Activated CD4-positive, alpha-beta T cell treated with anti-CD3 and anti-CD28 coated beads, Interleukin-2, amount 10 ng/mL, durations not matched to agents 7 days and 5 days (primary cell): ENCODE measurements at places on chromosomes 12 and 14. TPM values are rescaled to one million over a fixed set of nuclear protein-coding genes. Genes with fewer than 3 reads are reported as not detected.
A peak's percentile ranks its signal among the peaks of the same experiment; 100 is the strongest.

Gene CLEC7A
- total RNA-seq, result not detected

DNA sequence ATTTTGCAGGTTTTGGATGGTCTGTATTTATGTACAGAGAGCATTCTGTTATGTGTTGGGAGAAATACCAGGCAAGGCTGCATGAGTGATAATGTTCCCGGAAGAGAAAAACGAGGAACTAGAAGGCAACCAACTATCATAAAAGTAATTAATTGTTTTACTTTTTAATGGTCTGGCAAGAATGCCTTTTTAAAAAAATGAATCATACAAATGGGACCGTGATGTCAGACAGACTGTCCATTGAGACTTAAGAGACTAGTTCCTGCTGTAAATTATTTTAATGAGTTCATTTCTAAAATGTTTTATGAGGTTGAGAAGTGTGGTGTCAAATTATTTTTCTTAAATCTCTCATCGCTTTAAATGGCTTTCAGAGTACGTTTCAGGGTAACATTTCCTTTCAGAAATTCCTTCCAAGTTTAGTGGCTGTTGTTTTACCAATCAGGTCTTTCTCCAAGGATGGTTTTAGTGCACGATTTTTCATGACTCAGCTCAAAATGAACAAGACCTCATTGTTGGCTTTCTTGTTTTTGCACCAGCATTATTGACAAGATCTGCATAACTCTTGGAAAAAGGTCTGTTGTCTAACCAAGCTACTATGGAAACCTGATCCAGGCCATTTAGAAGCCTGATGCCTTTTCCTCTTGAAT, 86.1 kb upstream of the ARHGAP5 start:
- DNase-seq, result no peak

Gene CLEC4C
- total RNA-seq, result not detected

GRCh38 chr14:95476747-95477146, 39.7 kb downstream of the SYNE3 start:
- no peak for DNase-seq

Gene HHIPL1
- total RNA-seq, result 0.05 TPM

GRCh38 chr12:52521175-52521567, 977 bp upstream of the KRT5 start:
- DNase-seq, result peak; percentile 3

DNA sequence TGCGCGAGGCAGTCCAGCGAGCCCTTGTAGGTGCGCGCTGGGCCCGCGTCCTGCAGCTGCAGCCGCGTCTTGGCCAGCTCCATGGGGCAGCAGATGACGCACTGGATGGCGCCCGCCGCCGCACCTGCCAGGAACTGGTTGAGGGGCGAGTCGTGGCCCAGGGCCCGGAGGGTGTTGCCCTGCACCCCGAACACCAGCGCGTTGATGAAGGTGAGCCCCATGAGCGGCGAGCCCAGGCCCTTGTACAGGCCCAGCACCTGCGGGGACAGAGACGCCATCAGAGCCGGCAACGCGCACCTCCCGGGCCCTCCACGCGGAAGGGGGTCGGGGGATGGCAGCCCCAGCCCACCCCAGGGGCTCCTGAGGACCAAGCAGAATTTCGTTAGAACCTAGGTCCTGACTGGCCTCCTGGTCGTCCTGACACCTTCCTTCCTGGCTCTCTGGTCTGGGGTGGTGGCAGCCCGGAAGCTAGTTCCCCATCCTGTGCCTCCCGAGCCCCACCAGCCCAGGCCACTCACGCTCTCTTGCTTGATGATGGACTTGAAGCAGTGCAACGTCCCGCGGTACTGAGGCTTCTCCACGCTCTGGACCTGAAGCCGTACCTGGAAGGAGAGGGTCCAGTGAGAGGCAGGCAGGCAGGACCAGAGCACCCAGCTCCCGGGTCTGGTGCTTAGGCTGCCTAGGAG, 13.3 kb downstream of the SLC25A29 start:
- no peak for DNase-seq

- no peak for DNase-seq
These were observed 65.8 kb upstream of the SLC8A3 start for GRCh38 chr14:70254476-70254961.

GRCh38 chr12:113896194-113896593, 69.9 kb downstream of the RBM19 start:
- no peak for DNase-seq

DNA sequence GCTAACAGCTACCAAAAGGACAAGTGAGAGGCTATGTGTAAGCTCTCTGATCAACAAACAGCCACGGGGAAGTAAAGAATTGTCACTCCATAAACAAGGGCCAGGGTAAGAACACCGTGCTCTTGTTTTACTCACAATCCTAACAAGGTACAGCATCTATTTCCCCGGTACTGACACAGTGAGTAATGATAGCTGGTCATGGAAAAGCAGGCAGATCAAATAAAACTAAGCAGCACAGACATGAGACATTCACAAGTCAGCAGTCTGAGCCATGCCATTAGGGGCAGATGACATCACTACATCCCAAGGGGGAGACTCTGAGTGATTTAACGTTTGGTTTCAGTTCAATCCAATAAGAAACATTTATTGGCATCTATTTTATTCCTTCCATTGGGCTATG, 54.4 kb downstream of the ARL6IP4 start:
- DNase-seq, result no peak

Gene TAS2R20
- 2.1 TPM for total RNA-seq

- DNase-seq, result no peak
These were observed 12.7 kb downstream of the SAMD4A start for GRCh38 chr14:54579621-54580020.

DNA sequence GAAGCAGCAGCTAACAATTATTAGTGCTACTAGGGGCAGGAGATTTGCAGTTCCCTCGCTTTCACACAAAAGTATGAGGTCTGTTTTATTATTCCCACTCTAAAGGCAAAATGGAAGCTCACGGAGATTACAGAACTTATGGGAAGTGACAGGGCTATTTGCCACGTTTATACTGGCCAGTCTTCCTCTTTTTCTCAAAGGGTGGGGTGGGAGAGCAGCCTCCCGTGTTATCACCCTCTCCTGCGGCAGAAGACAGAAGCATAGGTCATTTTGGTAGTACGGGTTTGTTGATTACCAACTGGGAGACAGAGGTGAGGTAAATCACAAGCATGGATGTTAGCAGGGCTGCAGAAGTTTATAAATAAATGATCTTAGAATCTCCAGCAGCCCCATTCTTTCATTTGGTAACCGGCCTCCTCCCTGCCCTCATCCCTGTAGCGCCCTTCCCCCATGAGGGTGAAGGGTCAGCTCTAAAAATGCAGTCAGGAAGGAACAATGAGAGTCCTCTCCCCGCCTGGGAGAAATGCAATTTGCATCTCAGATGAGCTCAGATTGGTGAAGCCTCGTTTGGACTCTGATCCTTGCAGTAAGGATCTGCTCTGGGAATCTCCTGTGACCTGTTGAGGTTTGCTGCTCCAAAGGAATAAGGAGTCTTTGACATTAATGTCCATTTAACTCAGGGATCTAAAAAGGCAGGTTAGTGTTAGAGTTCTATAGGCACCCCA, 44.7 kb upstream of the SINHCAF start:
- no peak for DNase-seq

DNA sequence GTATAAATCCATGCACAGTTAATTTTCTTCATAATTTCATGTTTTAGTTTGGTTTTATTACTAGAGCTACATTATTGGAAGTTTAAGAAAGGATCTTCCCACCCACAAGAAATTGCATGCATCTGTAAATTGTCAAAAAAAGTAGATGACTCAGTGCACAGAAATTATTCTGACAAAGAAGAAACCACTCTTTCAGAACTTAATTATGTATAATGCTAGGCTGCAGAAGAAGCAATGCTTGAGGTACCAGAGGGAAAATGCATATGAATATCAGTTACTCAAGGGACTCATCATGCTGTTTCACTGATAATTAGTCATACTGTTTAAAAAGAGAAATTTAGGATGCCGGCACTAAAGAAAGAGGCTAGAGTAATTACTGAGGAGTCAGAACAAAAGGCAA, 147.0 kb downstream of the SLC16A7 start:
- DNase-seq, result no peak

GRCh38 chr12:52120951-52121823, 41.7 kb downstream of the SMIM41 start:
- no peak for DNase-seq

DNA sequence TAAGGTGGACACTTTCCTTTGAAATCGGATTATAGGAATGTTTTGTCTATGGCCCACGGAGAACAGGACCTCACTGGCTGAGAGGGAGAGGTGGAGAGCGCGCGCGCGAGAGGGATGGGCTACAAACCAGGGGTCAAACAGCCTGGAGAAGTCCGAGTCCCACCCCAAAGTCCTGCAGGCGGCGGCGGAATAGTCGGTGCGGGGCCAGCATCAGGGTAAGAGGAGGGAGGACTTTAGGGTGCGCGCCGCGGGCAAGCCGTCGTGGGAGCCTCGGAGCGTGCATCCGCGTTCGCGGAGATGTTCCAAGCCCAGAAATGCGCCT, 3.3 kb upstream of the HOXC8 start:
- no peak for DNase-seq

GRCh38 chr12:113186666-113187325, 1.3 kb downstream of the RITA1 start:
- DNase-seq, result no peak

Gene TRHDE
- total RNA-seq, result not detected
